ENCODE measurements at places on chromosomes 13 and 19. TPM values are rescaled to one million over a fixed set of nuclear protein-coding genes. Genes with fewer than 3 reads are reported as not detected.

The TIMM44 gene
- 48.3 TPM for total RNA-seq

The ZNF66 gene
- total RNA-seq, result 4.6 TPM

The REXO1 gene
- total RNA-seq, result 6.6 TPM

The KL gene
- 0.13 TPM for total RNA-seq

The PROZ gene
- total RNA-seq, result not detected

The ZNF20 gene
- 6.3 TPM for total RNA-seq

The COMMD6 gene
- total RNA-seq, result 41.9 TPM

The FFAR3 gene
- total RNA-seq, result not detected

The KLK4 gene
- total RNA-seq, result not detected

The OR10H1 gene
- total RNA-seq, result not detected

The CILP2 gene
- 0.65 TPM for total RNA-seq

The SELENOW gene
- 166 TPM for total RNA-seq

The FSD1 gene
- total RNA-seq, result 1.4 TPM

The SWSAP1 gene
- 0.43 TPM for total RNA-seq

The NLRP9 gene
- total RNA-seq, result not detected

The SELENOV gene
- not detected for total RNA-seq

The IGLON5 gene
- total RNA-seq, result under 0.01 TPM

The ATP4A gene
- total RNA-seq, result not detected

The CYP4F8 gene
- not detected for total RNA-seq

The NLRP5 gene
- total RNA-seq, result not detected

The ZNF253 gene
- 5.5 TPM for total RNA-seq

The GIPC3 gene
- not detected for total RNA-seq

The PSG2 gene
- not detected for total RNA-seq

The KIR2DL4 gene
- total RNA-seq, result not detected

The FFAR1 gene
- total RNA-seq, result not detected

The ATXN8OS gene
- total RNA-seq, result not detected

The GDF15 gene
- 31.0 TPM for total RNA-seq

The TJP3 gene
- not detected for total RNA-seq

The CDC42EP5 gene
- total RNA-seq, result 26.3 TPM

The ACER1 gene
- not detected for total RNA-seq

The MYO1F gene
- total RNA-seq, result 0.22 TPM

The FGF21 gene
- total RNA-seq, result not detected

The CLEC17A gene
- not detected for total RNA-seq

Measured in articular chondrocyte of knee joint (primary cell).